Activated naive CD8-positive, alpha-beta T cell treated with anti-CD3 and anti-CD28 coated beads, Interleukin-2, amount 50 U/mL, for 16 hours (primary cell): ENCODE measurements at places on chromosomes 6 and 20.

DNA sequence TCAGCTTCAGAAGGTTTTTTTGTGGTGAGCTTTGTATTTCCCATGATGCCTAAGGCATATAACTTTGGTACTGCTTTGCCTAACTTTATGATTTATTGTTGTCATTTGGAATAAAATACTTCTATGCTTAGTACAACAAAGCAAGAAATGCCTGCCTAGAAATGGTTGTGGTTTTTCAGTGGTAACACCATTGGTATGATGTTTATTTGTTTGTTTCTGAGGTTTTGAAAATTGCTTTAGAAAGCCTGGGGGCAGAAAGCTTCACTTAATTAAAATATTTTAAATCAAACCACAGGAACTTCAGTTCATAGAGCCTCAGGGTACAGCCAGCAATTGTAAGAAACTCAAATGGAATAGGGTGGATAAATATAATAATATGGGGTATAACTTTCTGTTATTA is 351.2 kb upstream of the MAP3K7 start:
- no peak for DNase-seq

DNA sequence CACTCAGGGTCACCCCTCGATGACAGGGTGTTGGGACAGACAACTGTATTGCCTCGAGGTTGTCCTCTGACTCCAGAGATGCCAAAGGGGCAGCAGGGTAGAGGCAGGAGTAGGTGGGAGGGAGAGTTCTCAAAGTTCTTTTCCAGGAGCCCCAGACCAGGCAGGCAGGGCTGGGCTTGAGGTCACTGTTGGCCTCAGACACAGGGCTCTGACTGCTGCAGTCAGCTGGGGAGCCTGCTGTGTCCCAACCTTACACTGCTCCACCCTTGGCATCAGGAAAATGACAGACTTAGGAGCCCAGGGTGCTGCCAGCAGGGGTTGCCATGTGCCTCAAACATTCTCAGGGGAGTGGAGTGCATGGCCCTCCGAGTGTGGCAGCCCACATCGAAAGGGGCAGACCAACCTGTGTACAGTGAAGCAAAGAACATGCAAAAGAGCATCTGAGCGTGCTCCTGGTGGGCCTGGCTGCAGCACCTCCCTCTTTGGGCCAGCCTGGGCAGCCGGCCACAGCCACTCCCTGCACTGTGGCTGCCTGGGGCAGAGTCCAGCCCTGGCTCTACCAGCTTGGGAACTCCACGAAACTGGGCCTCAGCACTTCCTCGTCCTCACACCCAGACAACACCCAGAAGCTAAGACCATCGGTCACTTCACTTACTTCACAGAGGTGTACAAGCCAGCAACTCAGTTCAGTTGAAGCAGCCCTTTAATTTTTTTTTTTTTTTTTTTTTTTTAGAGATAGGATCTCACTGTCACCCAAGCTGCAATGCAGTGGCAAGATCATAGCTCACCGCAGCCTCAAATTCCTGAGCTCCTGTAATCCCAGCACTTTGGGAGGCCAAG is 24.0 kb downstream of the C6orf132 start:
- no peak for DNase-seq

GRCh38 chr20:47360297-47361056 is 4.0 kb upstream of the ZMYND8 start:
- no peak for DNase-seq

DNA sequence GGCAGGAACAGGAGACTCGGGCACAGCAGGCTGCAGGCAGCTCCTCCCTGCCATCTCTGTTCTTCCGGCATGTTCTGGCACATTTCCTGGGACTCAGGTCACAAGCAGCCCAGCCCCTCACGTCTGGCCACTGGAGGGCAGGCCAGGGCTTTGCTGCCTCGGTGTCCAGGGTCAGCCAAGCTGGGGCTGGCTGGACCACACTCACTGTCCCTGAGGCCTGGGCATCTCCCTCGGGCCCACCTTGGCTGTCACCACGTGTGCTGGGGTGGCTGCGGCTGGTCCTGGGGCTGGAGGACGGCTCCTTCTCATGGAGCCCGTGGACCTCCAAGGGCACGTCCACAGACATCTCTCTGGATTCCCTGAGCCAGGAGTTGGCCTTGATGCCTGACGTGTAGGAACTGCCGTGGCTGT is 18.5 kb downstream of the FRMD1 start:
- no peak for DNase-seq

- DNase-seq = no peak
Measured at GRCh38 chr6:167669870-167670802, 156.6 kb upstream of the AFDN start.

GRCh38 chr20:17902531-17903083 is 66.0 kb downstream of the SNX5 start:
- DNase-seq = no peak

GRCh38 chr20:62028384-62028783 is 37.3 kb downstream of the TAF4 start:
- DNase-seq = no peak

DNA sequence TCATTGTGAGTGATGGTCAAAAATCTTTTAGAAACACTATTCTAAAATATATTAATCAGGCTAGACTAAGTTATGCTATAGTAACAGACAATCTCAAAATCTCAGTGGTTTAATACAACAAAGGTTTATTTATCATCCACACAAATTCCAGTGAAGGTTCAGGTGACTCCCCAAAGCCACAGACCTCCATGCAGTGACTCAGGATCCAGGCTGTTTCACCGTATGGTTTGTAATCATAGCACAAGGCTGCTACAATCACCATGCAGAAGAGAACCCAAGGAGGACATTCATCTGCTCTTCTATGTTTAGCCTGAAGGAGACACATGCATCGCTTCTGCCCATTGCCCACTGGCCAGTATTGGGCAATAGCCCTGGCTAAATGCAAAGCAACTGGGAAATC is 46.2 kb downstream of the BFSP1 start:
- DNase-seq = no peak

DNA sequence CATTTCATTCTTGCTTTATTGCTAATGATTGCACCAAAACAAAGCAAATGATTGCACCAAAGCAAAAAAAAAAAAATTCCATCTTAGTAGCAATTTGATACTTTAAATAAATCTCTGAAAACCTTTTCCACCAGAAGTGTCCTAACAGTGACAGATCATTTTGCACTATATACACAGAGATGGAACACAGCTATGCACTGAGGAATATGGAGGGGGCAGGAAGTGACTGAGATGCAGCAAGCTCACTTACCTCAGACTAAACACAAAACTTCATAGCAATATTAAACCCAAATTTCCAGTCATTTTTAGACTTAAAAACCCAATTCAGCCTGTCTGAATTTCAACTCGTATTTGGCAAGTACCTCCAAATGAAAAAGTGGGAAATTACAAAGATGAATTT is 41.2 kb downstream of the HIVEP2 start:
- DNase-seq = no peak

DNA sequence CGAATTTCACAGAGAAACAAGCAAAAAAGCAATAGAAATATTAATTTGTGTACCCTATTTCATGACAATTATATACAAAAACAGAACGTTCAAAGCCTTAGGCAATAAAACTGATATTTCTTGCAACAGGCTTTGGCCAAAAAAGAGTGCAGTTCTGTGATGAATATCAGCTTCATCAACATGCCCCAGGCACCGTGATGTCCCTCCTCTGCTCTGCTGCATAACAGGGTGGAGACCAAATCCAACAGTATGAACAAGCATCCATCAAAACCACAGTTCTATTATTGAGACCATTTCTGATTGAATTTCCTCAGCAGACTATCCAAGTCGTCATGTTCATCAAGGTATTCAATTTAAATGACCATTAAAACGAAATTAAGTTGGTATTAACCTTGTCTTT is 722.6 kb upstream of the NRSN1 start:
- DNase-seq = no peak

- DNase-seq = no peak
Measured at GRCh38 chr6:41647061-41647511, 8.8 kb downstream of the MDFI start.

GRCh38 chr6:135129136-135129856 is 51.8 kb upstream of the MYB start:
- DNase-seq = no peak

GRCh38 chr6:28603891-28604290 is 78.2 kb downstream of the GPX5 start:
- DNase-seq = no peak

DNA sequence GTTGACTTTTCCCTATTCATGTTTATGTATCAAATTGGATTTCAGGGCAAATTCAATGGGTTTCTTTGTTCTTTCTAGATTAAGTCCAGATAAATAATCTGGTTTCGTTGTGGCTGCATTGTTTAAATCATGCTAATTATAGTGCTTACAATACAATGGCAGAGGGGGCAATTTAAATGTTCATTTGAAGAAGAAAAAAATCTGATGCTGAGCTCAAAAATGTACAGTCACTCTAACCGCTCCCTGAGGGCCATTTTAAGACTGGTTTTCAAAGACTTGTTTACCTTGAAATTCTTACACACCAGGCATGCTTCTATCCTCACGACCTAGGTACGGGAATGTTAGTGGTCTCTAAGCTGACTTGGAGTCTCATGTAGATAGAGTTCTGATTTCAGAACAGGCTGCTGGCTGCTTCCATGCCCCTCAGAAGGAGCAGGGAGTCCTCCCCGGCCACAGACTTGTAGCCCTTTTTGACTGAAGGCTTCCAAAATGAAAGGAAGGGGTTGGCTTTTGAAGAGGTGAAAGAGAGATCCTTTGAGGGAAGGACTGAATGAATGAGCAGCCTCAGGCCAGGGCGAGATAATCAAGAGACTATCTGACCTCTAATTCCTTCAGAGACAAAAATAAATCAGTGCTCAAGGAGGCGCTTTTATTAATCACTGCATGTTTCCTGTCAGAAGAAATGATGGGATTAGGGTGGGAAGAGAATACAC is 86.1 kb upstream of the ZNF217 start:
- DNase-seq = no peak

DNA sequence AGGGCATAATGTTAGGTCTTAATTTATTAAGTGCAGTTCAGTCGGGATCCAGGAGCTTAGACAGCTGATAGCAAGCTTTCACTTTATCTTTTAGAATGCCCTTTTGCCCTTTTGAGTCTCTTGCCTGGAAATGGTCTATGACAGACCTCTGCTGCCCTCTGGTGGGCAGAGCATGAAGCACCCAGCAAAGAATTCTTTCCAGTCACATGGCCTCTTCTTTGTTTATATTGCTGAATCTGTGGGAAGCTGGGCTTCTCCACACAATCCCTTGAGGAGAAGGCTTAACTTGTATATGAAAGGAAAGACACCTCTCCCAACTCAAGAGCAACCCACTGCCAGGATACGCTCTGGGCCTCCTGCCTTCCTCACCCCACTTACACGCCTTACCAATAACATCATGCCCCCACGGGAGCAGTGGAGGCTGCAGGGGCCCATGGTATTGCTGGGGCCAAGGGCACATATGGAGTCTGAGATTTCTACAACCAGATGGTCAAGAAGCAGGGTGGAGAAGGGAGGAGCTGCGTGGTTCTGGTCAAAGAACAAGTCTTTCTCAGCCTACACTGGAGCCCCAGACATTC is 20.4 kb downstream of the WFDC3 start:
- peak; percentile 61 for DNase-seq

- DNase-seq = no peak
Measured at GRCh38 chr20:20761301-20761700, 48.9 kb upstream of the RALGAPA2 start.

DNA sequence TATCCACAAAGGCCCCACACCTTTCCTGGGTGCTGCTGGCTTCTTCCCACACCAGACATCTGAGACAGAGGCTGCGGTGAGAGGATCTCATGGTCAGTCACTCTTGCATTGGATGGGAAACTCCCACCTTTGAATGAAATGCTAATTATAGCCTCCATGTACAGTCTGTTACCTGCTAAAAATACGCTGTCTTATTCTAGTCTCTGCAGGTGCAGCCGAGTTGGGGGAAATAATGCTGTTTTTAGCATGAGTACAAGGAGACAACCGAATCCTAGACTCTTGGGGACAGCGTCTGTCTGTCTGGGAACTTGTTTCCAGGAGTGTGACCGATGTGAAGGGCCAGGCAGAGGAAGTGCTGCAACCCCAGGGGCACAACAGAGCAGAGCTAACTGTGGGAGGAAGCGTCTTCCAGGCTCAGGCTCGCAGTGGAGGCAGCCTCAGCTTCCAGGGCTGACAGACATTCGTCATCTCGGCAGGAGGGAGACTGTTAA is 286.2 kb downstream of the PREX1 start:
- DNase-seq = no peak

GRCh38 chr6:136685540-136686108 is 106.7 kb downstream of the MAP3K5 start:
- DNase-seq = no peak

DNA sequence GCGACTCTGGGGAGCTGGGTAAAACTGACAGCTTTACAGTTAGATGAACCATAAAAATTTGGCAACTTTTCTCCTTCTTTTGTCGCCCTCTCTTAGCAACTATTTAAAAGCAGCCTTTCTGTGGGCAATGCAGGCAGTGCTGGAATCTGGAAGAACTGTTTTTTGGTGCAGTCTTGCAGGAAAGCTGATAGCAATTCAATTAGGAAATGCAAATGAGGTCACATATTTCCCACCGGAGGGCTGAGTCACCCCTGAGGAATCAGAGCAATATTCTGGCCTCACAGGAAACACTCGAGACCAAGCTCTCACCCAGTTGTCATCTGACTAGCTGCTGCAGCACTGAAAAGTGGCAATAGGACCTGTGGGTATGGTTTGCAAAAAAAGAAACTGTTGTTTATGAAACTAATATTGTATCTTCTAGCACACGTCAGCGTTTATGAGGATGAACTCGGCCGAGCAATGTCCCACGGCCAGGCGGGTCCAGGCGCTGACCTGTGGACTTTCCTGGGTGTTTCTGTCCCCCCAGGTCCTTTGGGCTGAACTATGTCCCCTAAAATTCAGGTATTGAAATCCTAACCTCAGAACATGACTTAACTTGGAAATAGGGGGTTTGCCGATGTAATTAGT is 312.3 kb downstream of the TAF4 start:
- no peak for DNase-seq

- DNase-seq = no peak
Measured at GRCh38 chr6:43897571-43898302, 127.7 kb downstream of the VEGFA start.

GRCh38 chr6:121260651-121261102 is 73.6 kb downstream of the TBC1D32 start:
- no peak for DNase-seq

DNA sequence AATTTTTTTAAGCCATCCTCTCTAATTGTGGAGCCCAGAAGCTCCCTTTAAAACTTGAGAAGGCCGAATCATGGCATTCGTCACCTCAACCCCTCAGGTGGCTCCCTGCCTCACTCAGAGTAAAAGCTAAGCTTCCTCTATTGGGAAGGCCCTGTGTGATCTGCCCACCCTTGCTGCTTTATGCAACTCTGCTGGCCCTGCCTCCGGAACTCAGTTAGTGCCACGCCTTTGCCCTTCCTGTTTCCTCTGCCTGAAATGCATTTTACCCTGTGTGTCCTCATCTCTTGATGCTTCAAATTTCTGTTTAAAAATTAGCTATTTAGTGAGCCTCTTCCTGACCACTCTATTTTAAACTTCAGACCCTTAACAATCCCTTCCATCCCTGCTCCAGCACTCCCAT is 5.7 kb downstream of the PACRG start:
- DNase-seq = no peak

- no peak for DNase-seq
Measured at GRCh38 chr6:168088161-168089053, 9.4 kb upstream of the FRMD1 start.
